ENCODE measurements at places on chromosomes 12 and 14. TPM values are rescaled to one million over a fixed set of nuclear protein-coding genes. Genes with fewer than 3 reads are reported as not detected.

Gene EFS
- total RNA-seq: 9.8 TPM

Gene AQP2
- total RNA-seq: not detected

Gene JAG2
- 3.3 TPM for total RNA-seq

Gene RNASE13
- not detected for total RNA-seq

Gene SYNDIG1L
- not detected for total RNA-seq

Gene TRIM9
- total RNA-seq: 1.1 TPM

Gene PLXNC1
- 3.8 TPM for total RNA-seq

Gene DPPA3
- total RNA-seq: not detected

Gene MDP1
- 14.1 TPM for total RNA-seq

Gene SERPINA3
- total RNA-seq: 5.1 TPM

Gene C12orf60
- total RNA-seq: 0.59 TPM

Gene ITGB7
- 1.1 TPM for total RNA-seq

Gene ACOT4
- total RNA-seq: 1.8 TPM

Gene RGS6
- total RNA-seq: not detected

Gene NOVA1
- not detected for total RNA-seq

Gene KRT79
- not detected for total RNA-seq

Gene SLC10A1
- not detected for total RNA-seq

Gene NEUROD4
- total RNA-seq: not detected

Gene MYF5
- not detected for total RNA-seq

Gene CLEC2D
- total RNA-seq: 9.4 TPM

Gene POTEM
- total RNA-seq: not detected

Gene HCAR1
- total RNA-seq: 1.1 TPM

Gene TAS2R9
- not detected for total RNA-seq
